MG63 (cell line): ENCODE measurements at places on chromosomes 12 and 14. TPM values are rescaled to one million over a fixed set of nuclear protein-coding genes. Genes with fewer than 3 reads are reported as not detected.

GRCh38 chr12:15056218-15056617 lies 83.4 kb downstream of the PDE6H start:
- DNase-seq, result no peak

DNA sequence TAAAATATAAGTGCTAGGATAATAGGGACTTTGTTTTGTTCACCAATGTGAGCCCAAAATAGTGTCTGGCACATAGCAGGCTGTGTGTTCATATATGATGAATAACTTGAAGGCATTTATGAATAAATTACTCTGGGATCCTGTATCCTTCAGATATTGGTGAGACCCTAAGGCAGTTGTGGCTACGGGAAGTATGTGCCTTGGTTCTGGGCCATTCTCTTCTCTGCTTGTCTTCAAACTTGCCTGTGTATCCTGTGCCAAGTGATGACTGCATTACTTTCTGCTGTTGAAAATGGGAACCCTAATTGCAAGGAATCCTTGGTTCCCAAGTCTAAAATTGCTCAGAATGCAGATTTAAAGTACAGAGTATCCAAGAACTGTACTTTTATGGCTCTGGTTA lies 67.6 kb upstream of the KTN1 start:
- DNase-seq, result peak; percentile 42

DNA sequence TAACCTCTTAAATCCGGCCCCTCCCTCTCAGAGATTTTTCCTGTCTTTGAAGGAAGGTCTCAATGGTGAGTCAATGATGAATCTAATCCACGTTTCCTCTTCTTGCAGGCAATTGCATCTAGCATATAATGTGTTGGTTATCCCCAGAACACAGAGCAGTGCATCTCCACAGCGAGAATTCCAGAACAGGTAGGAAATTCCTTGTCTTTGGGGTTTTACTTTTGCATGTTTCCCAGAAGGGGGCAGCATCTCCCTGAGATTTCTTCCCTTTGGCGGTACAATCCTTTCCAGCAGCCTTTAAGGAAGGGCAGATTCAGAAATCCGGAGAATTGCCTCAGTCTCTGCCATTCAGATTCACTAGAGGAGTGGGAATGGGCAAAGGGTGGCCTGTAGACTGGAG lies 128.0 kb downstream of the KCNA5 start:
- DNase-seq, result peak; percentile 33

GRCh38 chr14:53127832-53128231 lies 25.3 kb downstream of the DDHD1 start:
- DNase-seq, result no peak

GRCh38 chr12:130119241-130119861 lies 42.9 kb upstream of the FZD10 start:
- DNase-seq, result no peak

DNA sequence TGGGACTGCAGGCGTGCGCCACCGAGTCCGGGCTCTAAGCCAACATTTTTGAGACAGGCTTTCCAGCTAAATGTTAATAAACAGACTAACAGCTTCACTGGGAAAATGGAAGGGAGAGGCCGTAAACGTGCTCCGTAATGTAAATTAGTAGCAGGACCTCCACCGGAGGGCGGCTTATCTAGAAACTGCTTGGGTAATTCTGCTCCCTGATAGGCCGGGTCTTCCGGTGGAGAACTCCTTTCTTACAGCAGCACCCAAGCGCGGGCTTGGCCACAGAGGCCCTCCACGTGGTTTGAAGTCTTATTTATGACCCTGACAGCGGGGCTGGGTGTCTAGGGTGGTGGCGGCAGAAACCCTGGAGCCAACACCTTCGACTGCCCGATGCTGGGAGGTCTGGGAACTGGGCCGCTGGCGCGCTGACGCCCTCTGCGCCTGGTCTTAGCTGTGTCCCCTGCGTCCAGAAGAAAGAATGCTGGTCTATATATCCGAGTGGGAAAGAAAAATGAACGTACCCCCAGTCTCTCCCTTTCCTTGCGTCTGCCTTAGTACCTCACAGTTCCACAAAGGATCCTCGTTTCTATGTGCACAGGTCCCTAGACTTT lies 1.7 kb downstream of the DPPA3 start:
- DNase-seq, result no peak

DNA sequence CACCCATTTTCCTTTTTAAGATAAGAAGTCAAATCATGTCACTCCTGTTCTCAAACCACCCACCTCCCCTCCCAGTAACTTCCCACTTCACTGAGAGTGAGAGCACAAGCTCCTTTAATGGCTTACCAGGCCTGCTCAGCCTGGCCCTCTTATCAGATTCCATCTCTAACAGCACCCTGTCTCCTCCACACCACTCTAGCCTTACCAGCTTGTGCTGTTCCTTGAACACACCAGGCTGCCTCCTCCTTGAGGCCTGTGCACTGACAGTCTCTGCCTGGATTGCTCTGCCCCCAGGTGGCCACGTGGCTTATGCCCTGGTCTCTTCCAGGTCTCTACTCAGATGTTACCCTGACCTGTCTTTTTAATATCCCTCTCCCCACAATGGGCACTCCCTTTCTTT lies 40.1 kb upstream of the EVL start:
- DNase-seq, result peak; percentile 37

- no peak for DNase-seq
Measured at GRCh38 chr12:45666396-45666795, 63.1 kb upstream of the ARID2 start.

DNA sequence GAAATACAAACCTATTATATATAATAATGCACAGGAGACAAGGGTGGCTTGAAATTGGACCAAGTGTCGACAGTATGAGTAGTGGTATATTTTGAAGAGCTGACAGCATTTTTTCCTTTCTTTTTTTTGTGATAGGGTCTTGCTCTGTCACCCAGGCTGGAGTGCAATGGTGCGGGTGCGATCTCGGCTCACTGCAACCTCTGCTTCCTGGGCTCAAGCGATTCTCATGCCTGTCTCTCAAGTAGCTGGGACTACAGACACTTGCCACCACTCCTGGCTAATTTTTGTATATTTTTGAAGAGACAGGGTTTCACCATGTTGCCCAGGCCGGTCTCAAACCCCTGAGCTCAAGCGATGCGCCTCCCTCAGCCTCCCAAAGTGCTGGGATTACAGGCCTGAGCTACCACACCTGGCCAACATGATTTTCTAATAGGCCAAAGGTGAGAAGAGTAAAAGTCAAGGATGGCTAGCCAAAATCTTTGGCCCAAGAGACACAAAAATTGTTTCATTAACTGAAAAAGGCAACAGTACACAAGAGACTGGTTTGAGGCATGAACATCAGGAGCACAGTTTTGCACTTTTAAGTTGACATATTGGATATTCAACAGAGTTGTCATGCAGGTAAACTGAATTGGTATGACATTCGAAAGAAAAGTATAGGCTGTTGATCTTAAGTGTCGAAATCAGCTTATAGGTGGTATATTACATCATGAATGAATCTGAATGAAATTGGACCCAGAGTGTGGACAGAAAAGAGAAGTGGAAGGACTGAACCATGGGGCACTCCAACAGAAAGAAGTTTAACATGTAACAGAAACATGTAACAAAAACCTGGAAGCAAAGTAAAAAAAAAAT lies 12.5 kb downstream of the HNRNPC start:
- no peak for DNase-seq

- no peak for DNase-seq
Measured at GRCh38 chr12:1864456-1864855, 44.1 kb downstream of the LRTM2 start.

DNA sequence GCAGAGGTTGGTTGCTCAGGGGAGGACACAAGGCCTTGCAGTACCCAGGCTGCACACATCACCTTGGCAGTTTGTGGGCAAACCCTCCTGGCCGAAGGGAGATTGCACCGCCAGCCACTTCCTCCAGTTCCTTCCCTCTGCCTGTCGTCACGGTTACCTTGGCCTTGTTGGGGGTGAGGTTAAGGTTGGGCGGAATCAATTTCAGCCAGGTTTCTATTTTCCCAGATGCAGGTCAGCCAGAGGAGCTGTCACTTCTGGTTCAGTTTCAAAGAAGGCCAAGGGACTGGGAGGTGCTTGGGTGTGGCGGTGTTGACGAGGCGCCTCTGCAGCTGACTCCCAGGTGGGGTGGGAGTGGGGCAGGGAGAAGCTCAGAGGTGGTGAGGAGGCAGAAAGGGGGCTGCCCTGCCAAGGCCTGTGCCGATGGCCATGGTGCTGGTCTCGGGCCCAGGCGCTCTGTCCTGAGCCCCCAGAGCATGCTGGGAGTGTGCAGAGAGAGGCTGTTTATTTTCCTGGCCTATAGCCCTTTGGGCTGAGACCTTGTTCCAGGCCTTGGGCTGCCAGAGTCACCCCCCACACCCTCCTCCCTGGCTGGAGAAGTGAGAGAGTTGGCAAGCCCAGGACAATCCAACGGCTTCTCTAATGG lies 31.4 kb downstream of the JDP2 start:
- no peak for DNase-seq

GRCh38 chr12:108065069-108065468 lies 64.0 kb upstream of the WSCD2 start:
- DNase-seq, result no peak

DNA sequence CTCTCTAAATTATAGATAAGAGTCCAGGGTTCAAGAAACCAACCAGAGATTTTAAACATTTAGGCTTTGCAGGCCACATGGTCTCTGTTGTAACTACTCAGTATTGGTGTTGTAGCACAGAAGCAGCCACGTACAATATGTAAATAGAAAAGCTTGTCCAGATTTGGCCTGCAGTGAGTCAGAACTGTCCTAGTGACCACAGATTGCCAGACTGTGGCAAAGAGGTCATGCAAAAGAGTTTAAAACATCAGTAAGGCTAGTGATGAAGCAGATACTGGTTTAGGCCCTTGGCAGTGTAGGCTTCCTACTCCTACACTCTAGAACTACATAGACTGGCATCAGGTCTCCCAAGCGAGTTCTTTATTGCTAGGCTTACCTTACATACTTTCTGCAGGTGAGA lies 117.6 kb upstream of the GARIN6 start:
- DNase-seq, result no peak

DNA sequence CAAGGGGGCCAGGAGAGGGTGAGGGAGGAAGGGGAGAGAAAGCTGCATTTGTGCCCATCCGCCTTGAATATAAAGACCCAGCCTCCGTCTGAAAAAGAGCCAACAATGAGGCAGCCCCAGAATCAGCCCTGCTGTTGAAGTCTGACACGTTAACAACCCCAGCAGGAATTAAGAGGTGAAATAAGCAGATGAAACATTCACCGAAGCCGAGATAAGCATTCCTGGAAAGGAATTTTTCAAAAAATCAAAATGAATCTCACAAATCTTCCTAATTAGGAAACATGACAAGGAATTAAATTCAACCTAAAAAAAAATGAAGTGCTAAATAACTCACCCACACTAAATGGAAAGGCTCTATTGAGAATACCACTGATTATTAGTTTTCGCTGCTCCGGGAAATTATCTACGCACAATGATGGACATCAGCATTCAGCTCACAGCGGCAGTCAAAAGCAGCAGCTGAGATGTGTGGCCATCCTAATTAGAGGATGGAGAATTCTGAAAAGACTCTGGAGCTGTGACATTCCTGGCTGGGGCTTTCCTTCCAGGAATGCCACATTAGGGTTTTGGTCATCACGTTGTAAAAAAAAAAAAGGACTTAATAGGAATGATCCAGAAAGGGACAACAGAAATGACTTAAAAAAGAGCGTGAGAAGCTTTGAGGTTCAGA lies 8.2 kb upstream of the PARP11 start:
- no peak for DNase-seq

ART4 gene
- total RNA-seq, result not detected in 2 replicates

OR4K15 gene
- total RNA-seq, result not detected in 2 replicates

CERS5 gene
- 38.6 and 40.3 TPM in 2 replicates for total RNA-seq

RFX4 gene
- not detected in 2 replicates for total RNA-seq
